ENCODE measurements at places on chromosomes 11 and 22.

- DNase-seq: no peak
Observed at GRCh38 chr22:37119872-37120271, 10.4 kb upstream of the TMPRSS6 start.

GRCh38 chr11:99968336-99968735 is 718.8 kb upstream of the ARHGAP42 start:
- no peak for DNase-seq

DNA sequence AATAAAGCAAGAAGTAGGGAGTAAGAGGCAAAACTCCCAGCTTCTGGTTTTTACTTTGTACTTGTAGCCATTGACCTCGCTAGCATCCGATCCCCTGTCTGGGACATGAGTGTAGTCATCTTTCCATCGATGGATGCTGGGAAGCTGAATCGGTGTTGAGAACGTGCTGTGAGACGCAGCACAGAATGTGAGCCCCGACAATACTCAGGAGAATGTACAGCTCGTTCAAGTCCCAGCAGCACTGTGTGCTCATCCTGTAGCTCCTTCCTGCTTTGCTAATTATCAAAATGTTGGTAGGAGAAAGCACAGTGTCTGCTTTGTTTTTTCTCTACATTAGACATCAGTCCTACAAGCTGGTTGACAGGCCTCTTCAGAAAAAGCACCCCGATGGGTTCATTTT is 56.6 kb downstream of the JAM3 start:
- no peak for DNase-seq

DNA sequence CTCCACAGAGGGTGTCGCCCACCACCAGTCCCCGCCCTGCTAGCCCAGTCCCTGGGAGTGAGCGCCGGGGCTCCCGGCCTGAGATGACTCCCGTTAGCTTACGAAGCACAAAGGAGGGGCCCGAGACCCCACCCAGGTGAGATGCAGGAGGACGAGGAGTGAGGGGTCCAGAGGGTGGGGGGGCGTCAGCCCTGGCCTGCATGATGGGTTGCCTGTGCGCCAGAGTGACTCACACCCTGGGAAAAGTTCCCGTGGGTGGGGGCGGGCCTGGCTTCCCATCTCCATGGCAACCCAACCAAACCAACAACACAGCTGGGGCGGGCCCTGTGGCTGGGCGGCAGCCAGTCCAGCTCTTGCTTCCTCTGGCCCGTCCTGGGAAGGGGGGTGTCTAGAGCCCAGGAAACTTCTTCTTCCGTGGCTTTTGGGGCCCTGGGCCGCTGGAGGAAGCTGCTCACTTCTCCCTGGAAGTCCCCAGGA is 4.5 kb downstream of the GAS2L1 start:
- DNase-seq: peak; percentile 91

DNA sequence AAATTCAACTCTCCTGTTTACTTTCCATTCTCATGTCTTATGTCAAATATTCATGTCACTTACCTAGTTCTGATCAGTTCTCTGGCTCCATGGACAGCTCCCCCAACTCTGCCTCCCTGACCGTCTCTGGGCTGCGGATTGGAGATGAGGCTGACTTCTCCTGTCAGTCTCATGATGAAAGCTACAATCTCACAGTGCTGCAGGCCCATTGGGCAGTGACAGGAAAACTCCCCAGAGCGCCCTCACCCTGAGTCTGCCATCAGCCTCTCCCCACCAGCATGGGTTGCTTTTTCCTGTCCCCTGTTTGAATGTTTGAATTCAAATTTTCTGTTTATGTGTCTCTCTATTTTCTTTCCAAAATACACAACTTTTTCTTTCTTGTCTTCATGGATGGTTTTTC is 63.8 kb upstream of the TOP3B start:
- DNase-seq: no peak

- no peak for DNase-seq
Observed at GRCh38 chr11:42800041-42800440, 511.8 kb upstream of the API5 start.

GRCh38 chr11:115030166-115030565 is 351.8 kb downstream of the NXPE2 start:
- DNase-seq: no peak

DNA sequence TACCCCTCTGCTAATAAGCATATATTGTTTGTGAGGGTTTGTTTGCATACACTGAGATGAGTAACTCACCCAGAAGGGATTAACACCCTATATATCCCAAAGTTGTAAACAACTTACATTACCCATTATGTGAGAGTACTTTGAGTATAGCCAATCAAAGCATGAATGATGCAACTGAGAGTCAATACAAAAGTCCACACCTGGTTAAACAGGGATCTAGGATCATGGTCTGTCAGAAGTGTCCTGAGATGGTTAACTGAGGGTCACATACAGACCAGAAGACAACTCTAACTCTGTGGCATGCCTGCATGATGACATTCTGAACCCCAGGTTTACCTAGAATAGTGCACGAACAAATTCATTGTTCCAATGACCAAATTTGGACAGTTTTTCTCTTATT is 17.4 kb upstream of the OR10A5 start:
- DNase-seq: no peak

- DNase-seq: no peak
Observed at GRCh38 chr22:45320357-45320976, 10.7 kb downstream of the FAM118A start.

DNA sequence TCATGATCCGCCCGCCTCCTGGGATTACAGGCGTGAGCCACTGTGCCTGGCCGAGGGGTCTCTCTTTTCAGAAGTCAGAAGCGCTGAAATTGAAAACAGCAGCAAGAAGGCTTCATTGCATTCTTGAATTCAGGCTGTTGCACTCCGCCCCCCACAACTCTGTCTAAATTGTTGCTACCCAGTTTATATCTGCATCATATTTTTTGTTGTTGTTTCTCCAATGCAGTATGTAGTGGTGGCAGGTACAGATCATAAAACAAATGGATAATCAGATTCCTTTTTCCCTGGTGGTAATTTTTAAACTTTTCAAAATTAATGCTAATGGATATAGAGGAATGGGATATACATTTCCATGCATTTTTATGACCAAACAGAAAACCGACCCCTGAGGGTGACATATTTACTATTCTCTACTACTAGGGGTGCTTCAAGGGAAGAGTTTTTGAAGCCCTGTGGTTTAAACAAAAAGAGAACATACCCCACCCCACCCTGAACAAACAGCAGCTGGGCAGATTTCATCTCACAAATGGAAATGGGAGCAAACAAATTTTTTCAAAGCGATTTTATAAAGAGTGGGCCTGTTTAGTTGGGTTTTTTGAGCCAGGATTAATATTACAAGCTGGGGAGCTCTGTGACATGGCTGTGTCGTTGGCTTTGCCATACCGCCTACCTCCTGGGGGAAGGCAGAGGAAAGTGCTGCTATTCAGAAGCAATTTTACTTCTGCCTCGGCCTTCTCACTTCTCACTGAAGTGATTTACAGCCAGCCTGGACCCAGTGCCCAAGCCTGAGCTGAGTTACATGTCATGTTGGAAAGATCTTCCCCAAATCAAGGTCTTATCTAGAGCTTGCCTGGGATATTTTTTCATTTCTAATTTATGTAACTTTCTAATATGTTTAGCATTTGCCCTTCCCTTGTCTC is 16.0 kb upstream of the TMA7B start:
- no peak for DNase-seq

DNA sequence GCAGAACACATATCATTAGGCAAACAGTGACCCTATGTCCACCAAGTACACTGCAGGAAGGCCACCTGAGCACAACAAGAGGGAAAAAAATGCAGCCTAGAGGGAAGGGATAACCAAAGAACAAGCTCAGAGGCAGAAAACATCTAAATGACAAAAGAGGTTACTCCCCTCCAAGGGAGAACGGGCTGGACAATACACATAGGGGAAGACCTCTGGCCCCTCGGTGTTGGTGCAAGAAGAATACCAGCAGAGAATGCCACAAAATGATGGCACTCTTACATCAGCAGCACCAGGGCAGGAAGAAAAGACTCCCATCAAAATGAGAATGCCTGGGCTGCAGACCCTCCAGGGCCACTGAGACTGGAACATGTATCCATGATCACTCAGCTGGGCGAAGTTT is 66.6 kb upstream of the OPCML start:
- DNase-seq: no peak

GRCh38 chr11:34654483-34655334 is 33.8 kb downstream of the EHF start:
- DNase-seq: no peak

GRCh38 chr22:17346578-17346977 is 22.7 kb upstream of the CECR2 start:
- no peak for DNase-seq

- no peak for DNase-seq
Observed at GRCh38 chr11:129075757-129076156, 116.4 kb downstream of the ARHGAP32 start.

DNA sequence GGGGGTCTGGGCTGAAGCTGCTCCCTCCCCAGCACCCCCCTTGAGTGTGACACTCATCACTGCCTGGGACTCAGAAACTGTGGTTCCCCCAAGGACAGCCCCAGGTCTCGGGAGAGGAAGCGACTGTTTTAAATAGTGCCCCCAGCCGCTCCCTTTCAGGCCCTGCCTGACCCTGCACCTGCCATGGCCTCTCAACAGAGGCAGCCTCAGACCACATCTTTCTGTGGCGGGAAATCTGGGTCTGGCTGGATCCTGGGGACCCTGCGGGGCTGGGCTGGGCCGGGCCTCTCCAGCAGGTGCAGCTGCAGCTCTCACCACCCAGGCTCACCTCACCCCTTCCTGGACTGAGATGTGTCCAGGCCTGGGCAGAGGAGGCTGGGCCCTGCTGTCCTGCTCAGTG is 3.7 kb upstream of the IGLL1 start:
- no peak for DNase-seq

GRCh38 chr11:123521001-123521400 is 90.9 kb downstream of the GRAMD1B start:
- DNase-seq: no peak

- peak; percentile 15 for DNase-seq
Observed at GRCh38 chr22:42300259-42301076, 30.0 kb upstream of the TCF20 start.

DNA sequence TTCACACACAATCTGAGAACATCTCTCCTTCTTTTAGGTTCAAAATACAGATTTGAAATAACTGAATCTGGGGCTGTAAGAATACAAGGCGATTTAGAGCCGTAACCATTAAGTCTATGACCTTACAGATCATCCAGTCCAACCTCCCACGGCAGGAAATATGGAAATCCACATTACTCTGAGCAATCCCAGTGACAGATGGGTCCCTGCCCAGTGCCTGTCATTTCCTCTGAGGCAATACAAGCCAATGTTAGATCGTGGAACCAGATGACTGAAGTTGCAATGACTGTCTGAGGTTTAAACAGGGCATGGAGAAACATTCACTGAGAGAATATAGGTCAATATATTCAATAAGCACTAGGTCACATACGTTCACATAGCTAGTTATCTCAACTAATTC is 77.4 kb upstream of the OR5AK2 start:
- no peak for DNase-seq

- no peak for DNase-seq
Observed at GRCh38 chr11:86693518-86693917, 21.1 kb upstream of the ME3 start.

- DNase-seq: no peak
Observed at GRCh38 chr11:92911478-92911877, 58.0 kb upstream of the MTNR1B start.

- DNase-seq: no peak
Observed at GRCh38 chr22:44247923-44248892, 64.5 kb downstream of the SHISAL1 start.

GRCh38 chr11:126604461-126604860 is 249.0 kb downstream of the ST3GAL4 start:
- DNase-seq: no peak

DNA sequence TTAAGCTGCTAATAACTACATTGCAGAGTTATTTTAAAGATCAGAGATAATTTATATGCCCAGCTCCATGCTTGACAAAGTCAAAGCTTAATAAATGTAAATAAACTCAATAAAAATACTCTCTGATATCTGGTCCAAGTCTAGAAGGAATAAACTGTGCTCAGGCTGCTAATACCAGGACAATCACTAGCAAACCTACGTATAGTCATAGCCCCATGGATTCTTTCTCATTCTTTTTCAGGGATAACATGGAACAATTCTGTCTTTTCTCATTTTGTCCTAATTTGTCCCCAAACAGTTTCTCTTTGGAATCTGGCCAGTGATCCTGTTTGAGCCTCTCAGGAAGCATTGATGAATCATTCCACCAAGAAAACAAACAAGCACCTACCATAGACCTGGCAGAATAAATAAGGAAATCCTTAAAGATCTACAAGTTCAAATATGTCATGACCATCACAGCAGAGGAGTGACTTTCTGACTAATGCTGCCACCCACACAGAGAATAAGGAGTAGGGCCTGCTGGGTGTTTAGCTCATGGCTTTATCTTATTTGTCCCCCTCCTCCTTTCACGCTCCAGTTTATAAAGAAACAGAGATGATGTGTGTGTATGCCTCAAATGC is 14.1 kb upstream of the B3GNT6 start:
- DNase-seq: no peak

- no peak for DNase-seq
Observed at GRCh38 chr22:27982106-27982505, 63.0 kb upstream of the PITPNB start.

DNA sequence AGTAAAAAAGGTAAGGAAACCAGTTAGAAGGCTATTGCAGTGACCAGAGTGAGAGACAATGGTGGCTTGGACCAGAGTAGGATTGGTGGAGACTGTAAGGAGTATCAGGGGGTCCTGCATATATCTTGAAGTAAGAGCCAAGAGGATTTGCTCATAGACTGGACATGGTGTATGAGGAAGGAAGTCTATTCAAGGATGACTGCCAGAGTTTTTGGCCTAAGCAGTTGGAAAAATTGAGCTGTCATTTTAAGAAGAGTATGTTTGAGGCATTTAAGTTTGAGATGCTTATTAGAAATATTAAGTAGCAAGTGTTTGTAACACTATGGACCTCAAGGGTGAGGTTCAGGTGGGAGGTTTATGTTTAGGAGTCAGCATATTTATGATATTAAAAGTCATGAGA is 596.6 kb downstream of the METTL15 start:
- DNase-seq: no peak

DNA sequence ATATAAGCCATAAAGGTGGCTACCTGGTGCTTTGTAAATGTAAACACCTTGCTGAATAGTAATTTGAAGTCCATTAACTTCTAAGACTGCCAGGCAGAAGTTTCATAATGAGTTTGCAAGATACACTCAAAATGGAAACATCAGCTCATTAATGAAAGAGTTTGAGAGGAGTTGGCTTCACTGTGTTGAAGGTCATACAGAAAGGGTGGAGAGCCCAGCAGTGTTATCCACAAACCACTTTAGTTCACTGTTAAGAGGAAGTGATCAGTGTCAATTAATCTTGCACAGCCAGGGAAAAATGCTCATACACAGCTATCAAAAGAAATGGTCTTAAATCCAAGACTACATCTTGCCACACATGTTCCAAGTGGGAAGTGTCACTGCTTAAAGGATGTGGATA is 689.4 kb downstream of the JRKL start:
- DNase-seq: no peak

GRCh38 chr11:60919320-60919719 is 4.9 kb upstream of the TMEM132A start:
- DNase-seq: no peak

DNA sequence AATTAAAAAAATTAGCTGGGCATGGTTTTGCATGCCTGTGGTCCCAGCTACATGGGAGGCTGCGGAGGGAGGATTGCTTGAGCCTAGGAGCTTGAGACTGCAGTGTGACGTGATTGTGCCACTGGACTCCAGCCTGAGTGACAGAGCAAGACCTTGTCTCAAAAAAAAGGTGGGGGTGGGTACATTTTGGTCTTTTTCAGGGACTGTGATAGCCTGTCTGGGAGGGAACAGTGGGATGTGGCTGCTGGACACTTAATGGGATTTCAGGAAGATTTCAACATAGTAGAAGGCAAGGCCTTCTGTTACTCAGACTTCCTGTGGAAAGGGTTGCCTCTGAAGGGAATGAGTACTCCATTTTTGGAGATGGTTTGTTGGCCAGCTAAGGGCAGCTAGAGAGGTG is 40.6 kb downstream of the RELT start:
- DNase-seq: no peak
